Pons (tissue), 1 donor: ENCODE measurements at places on chromosomes 11 and 22.

DNA sequence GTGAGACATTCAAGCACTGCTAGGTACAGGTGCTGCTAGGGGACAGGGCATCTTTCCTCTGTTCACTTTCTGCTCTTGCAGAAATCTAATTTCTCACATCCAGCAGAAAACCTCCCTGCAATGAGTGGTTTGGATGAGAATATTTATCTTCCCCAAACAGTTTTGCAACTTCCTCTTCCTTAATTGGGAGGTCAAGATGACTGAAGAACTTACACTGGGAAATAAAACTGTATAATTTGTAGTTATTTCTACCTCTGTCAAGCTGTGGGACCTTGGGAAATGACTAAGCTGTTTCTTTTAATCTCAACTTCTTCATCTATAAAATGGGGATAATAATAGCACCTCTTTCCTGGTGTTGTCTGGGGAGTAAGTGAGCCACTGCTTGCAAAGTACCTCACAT lies 69.8 kb downstream of the PRR5L start:
- no peak for DNase-seq

DNA sequence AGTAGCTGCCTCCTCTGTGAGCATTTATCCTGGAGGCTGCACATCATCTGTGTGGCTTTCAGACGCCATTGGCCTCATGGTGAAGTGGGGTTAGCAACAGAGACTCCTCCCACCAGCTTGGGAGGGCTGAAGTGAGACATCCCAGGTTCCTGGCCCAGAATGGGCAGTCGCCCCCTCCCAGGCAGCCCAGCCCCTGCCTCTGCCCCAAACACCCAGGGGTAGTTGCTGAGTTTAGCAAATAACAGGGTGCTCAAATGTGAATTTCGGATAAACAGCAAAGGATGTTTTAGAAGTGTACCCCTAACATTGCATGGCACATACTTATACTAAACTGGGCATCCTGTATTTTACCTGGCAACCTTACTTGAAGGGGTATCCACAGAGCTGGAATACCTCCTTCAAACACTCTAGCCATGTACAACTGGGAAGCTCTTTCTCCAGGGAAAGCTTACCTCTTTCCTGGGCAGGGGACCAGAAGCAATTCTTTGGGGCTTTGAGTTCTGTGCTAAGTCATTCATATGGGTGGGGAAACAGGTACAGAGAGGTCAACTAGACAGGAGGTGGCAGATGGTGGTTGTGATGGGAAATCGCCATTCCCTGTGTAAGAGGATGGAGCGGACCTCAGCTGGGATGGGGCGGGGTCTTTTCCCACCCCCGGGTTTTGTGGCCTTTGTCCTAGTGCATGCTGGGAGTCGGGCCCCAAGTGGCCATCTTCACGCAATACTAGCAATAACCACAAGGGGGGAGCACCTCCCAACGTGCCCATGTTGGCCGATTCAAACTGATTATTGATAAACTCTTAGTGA lies 19.3 kb downstream of the MTFP1 start:
- DNase-seq: peak; percentile 49

GRCh38 chr22:22600531-22601261 lies 41.6 kb upstream of the PRAME start:
- no peak for DNase-seq

DNA sequence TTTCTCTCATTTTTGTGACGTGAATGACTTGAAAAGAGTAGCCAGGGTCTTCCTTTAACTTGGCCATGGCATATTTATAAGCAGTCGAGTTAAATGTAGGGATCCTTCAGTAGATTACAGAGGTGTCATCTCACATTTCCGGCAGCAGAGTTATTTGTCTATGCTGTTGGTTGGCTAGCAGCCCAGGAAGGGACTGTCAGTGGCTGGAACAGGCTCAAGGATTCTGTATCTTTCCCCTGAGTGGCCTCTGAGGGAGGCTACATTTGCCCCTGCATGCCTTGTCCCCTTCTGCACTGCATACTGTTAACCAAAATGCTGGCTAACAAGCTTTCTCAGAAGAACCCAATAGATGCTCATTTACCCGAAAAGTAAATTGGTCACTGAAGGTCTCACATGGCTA lies 187.6 kb downstream of the PGR start:
- DNase-seq: no peak

- DNase-seq: no peak
Measured at GRCh38 chr11:74572349-74572748, 20.0 kb upstream of the POLD3 start.

GRCh38 chr11:122984186-122985011 lies 2.8 kb upstream of the BSX start:
- no peak for DNase-seq

DNA sequence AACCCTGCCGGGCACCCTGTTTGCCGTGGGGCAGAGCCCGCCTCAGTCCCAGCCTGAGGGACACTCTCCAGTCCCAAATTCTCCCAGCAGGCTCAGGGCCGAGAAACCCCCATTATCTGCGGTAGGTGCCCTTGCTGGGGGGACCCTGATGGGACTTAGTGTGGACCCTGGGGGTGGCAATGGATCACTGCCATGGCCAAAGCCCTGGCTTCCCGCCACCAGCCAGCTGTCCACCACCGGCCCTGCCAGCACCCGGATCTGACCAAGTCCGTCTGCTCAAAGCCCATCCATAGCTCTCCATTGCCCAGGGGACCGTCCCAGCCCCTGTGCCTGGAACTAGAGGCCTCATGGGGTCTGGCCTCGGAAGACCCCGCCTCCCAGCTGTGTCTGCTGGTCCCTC lies 24.4 kb downstream of the WNT7B start:
- DNase-seq: no peak

- DNase-seq: peak; percentile 39
Measured at GRCh38 chr11:96156379-96156722, 186.6 kb downstream of the MAML2 start.
